CD4-positive, alpha-beta memory T cell (primary cell): ENCODE measurements at places on chromosomes 2 and 18. TPM values are rescaled to one million over a fixed set of nuclear protein-coding genes. Genes with fewer than 3 reads are reported as not detected.

- peaks cover 63% of the 10 kb centered on the region for H3K4me1 ChIP-seq
- peak overlapping the region; percentile 61 for H3K27ac ChIP-seq
- H3K4me3 ChIP-seq, result peak overlapping the region; percentile 82
- no peaks in the 10 kb centered on the region for H3K36me3 ChIP-seq
- DNase-seq, result no peak
- H3K27me3 ChIP-seq, result no peaks in the 10 kb centered on the region
Observed at GRCh38 chr2:197805715-197806633, 1.6 kb downstream of the PLCL1 start.

Gene CD8B2
- total RNA-seq, result not detected

Gene KCNIP3
- total RNA-seq, result not detected

DNA sequence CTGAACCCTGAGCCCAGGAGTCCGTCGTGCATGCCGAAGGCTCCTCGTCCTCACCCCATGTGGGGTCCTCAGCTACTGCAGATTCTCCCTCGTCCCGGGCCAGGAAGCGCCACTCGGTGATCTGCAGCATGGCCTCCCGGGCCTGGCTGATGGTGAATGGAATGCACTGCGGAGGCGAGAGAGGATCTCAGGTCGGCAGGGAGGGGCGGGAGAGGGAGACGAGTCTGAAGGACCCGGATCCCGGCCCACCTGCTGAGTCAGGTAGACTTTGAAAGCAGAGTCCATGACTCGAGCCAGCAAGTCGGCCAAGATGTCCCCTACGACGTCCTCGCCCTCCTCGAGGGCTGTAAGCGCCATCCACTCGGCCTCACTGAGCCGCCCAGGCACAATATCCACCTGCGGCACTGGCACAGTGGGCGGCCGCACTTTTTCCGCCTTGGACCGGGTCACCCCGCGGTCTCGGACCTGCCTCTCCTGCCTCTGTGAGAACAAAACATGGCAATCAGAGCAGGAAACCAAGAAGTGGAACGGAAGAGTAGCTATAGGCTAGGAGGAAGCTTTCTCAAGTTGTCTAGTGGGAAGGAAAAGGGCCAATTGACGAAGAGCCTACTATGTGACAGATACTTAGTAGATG is 5.5 kb downstream of the C2orf81 start:
- H3K4me3 ChIP-seq, result no peak overlapping the region
- no peaks in the 10 kb centered on the region for H3K27me3 ChIP-seq
- no peak overlapping the region for H3K27ac ChIP-seq
- H3K36me3 ChIP-seq, result no peaks in the 10 kb centered on the region

Gene CCDC68
- 0.33 TPM for total RNA-seq
